ENCODE measurements at places on chromosomes 2 and 18.

GRCh38 chr2:133952896-133953295 lies 301.0 kb upstream of the MGAT5 start:
- no peak for DNase-seq

DNA sequence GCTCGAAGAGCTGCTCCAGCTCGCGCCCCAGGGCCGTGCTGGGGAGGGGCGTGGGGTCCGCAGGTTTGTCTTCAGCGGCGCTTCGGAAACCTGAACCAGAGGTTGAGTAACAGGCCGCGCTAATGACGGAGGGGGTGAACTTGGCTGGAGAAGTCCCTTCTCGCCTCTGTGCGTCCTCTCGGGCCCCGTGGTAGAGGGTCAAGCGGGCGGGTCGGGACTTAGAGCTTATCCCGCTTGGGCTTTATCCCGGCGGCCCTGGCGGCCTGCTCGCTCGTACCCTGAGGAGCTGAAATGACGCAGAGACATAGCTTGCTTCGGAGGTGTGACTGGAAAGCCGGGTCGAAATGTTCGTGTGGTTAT lies 479 bp downstream of the RNMT start:
- peak; percentile 71 for DNase-seq

DNA sequence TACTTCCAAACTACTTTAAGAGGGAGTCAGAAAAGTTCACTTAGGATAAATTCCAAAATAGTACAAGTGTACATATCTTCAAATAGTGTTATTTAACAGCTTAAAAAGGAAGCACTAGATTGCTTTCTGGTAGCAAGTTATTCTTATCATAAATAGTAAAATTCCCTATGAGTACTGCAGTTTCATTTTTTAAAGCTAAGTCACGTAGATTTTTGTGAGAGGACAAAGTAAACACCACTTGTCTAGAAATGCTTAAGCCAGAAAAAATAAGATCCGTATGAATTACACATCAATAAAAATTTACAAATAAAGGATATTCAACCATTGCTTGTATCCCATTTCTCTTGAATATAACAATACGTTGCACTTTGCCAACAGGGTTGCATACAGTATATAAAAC lies 19.2 kb downstream of the HNRNPLL start:
- DNase-seq = no peak

GRCh38 chr2:33530690-33531548 lies 54.5 kb downstream of the RASGRP3 start:
- DNase-seq = no peak

- DNase-seq = peak; percentile 4
Observed at GRCh38 chr18:73409242-73409641, 541.5 kb upstream of the NETO1 start.

DNA sequence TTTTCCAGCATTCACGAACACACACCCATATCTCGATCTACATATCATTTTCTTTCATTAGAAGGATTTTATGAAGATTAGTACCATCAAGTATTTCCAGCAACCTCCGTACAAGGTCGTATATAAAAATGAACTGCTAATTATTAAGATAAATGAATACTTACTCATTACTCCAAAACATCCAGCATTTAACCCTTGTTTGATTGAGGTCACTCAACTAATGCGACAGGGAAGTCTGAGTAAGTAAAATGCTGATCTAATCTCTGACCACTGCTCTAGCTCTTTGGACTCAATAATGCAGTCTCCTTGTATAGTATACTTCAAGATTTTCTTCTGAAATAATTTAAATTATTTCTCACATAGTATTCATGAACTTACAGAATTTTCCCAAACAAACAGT lies 2.0 kb downstream of the ABHD3 start:
- DNase-seq = no peak

- no peak for DNase-seq
Observed at GRCh38 chr18:76752400-76752799, 70.0 kb upstream of the ZNF236 start.

GRCh38 chr18:13629841-13630715 lies 96.3 kb downstream of the FAM210A start:
- peak; percentile 64 for DNase-seq

GRCh38 chr18:36499938-36500337 lies 202.4 kb downstream of the FHOD3 start:
- no peak for DNase-seq

GRCh38 chr2:236980961-236981360 lies 104.7 kb upstream of the COPS8 start:
- no peak for DNase-seq

- peak; percentile 69 for DNase-seq
Observed at GRCh38 chr2:174485788-174486562, 854 bp downstream of the GPR155 start.

DNA sequence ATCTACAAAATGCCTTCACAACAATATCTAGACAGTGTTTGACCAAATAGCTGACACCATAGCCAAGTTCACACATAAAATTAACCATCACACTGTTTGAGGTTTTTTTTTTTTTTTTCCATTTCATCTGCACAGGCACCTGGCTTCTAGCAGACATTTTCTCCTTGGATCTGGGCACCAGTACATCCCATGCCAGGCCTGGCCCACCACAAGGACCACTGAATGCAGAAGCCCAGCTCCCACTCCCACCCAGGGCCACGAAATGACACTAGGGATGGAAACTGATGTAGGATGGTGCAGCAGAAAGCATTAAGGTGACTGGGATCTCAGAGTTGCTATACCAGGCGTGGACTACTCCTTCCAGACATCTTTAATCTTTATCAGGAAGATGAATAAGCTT lies 13.0 kb downstream of the TMSB10 start:
- DNase-seq = no peak

- peak; percentile 18 for DNase-seq
Observed at GRCh38 chr2:156708051-156708450, 271.9 kb downstream of the GPD2 start.

DNA sequence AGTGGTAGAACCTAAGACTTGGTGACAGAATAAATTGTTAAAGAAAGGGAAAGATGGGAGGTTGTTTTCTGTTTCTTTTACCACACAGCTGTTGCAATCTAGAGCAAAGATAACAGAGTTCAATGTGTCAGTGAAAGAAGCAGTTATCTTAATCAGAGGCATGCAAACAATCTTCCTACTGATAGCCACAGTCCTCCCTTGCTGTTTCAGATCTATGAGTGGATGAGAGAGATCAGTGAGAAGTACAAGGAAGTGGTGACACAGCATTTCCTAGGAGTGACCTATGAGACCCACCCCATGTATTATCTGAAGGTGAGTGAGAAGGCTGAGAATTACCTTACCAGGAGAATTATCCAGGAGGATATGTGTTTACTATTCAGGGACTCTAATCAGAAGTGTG lies 15.9 kb downstream of the CPO start:
- DNase-seq = peak; percentile 18

Data from iris pigment epithelial cell (primary cell).